ENCODE measurements at places on chromosomes 1 and 21.
A peak's percentile ranks its signal among the peaks of the same experiment; 100 is the strongest.

DNA sequence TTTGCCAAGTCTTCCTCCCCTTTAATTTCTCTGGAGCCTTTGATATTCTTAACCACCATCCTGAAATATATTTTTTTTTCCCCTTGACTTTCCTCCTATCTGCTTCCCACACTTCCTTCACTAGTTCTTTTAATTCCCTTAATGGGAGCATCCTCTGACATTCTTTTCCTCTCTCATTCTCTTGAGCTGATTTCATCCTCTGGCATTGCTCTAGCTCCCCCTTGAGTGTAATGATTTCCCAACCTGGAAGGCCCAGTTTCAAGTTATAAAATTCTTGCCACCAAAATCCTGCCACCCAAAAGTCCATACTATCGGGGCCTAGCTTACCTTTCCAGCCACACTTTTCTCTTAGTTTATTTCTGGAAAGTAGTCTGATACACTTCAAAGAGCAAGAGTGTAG lies 39.5 kb upstream of the UBE2U start:
- DNase-seq = no peak

DNA sequence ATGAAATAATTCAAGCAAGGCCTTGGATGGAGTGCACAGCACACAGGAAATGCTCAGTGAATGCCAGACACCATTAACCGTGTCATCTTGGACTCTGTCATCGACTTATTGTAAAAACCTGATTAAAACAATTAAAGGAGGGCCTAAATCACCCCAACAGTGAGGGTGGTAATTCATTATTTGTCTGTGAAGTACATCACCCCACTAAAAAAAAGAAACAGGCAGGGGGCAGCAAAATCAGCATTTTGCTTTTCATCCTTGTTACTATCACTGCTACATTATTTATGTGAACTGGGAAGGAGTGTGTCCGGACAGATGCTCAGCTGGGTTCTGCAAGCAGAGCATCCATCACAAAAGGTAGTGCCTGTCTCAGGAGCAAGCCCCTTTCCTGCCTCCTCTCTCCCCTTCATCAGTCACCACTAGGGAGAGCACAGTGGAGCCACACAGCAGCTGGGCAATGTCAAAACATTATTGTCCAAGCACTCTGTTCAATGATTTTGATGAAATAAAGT lies 98.5 kb downstream of the RERE start:
- no peak for DNase-seq

DNA sequence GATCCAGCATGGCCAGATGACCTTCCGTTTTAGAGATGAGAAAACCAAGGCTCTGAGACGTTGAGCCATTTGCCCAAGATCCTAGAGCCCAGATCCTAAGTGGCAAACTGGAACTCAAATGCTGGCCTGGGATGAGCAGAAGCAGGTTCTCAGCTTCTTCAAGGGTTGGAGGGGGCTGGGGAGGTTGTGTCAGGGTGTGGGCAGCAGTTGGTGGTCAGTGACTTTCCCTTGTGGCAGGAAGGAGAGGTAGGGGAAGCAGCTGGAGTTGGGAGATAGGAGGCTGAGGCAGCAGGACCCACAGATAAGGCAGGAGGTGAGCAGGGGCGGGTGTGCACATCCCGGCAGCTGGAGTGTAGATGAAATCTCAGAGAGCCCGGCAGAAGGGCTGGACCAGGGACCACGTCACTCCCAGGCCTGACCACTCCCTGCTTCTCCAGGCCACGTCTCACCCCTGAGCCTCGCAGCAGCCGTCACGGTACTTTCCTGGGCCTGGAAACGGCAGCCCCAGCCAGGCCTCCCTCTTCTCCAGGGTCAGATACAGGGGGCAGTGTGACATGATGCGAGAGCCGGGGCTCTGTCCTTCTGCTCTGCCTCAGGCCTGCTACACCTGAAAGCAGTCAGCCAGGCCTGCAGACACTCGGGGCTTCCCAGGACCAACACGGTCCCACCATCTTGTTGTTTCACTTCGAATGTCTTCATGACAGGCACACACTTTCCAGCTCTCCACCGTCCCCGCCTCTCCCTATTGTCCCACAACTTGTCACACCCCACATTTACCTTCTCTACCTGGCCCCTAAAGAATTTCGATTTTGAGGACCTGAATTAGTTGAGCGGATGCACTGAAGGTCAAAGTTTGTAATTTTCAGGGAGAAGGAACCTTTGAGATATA lies 11.5 kb upstream of the LAPTM5 start:
- no peak for DNase-seq

DNA sequence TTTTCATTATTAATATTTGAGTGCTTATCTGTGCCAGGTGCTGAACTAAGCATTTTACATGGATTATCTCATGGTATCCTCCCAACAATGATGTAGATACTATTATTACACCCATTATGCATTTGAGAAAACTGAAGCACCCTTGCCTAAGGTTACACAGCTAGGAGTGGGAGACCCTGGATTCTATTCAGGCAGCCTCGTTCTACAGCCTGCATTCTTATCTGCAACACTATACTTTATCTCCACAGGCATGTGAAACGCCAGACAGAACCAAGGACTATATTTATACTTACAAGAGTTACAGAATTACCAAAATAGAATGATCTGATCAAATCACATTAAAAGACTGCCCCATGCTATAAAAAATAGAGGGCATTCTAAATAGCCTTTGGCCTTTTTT lies 22.4 kb downstream of the LPAR3 start:
- no peak for DNase-seq

DNA sequence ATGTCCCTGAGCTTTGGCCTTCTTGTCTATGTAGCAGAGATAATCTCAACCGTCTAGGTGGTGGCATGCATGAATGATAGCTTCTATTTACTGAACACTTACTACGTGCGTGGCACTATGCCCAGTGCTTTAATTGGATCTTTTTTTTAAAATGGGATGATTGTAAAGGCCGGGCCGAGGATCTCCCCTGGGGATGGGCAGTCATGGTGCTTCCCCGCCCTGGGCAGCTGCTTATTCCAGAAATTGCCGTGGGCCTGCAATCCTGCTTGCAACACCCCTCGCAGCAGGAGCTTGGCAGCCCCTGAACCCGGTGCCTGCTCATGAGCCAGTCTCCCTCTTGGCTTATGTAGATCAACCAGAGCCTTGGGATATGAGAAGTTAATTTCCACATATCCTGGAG lies 360.7 kb downstream of the CAMTA1 start:
- no peak for DNase-seq

DNA sequence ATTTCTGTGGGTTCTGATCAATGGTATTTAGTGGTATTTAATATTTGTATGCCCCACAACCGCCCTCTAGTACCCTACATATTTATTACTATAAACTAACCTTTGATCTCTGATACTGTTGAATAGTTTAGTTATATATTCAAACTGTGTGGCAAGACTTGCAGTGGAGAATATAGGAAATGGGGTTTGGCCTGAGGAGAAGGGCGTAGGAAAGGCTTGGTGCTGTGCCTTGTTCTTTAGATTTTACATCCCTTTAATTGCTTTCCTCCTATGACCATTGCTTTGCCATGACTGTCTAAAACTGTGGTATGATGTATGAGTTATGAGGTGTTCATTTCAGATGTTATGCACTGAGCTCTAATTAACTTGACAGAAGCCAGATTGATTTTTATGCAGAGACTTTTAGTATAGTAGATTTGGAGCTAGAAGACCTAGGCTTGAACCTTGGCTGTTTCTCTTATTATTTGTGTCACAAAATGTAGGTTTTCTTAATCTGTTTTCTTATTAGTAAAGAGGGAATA lies 18.6 kb downstream of the DISP1 start:
- no peak for DNase-seq

DNA sequence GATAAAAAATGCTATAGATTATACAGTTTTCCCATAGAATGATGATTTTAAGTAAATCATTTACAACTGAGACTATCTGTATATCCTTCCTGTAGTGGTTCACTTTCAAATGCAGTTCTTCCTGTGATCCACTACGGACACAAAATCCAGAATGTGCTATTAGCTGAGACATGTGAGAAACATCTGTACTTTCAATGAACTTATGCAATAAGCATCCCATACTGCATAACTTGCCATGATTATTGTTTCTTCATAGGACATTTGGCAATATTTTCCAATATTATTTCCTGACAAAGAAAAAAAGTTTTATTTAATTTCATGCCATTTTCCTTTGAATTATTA lies 83.5 kb upstream of the PRDX6 start:
- DNase-seq = peak; percentile 80

- no peak for DNase-seq
Observed at GRCh38 chr1:202613571-202613970, 96.7 kb downstream of the SYT2 start.

DNA sequence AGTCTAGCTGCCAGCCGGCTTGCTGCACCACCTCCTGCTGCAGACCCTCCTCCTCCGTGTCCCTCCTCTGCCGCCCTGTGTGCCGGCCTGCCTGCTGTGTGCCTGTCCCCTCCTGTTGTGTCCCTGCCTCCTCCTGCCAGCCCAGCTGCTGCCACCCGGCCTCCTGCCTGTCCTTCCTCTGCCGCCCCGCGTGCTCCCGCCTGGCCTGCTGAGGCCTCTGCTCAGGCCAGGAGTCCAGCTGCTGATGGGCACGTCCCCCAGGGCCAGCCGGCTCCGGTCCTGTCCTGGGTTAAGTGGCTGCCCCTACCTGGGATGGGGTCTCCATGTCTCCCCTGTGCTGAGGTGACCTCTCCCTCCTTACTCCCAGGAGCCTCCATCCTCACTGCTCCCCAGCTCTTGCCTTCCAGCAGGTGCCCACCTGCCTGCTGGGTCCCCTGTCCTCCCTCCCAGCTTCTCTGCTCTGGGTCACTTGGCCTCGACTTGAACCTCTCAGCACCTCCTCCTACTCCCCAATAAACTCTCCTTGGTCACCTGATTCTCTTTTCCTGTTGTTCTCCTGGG lies 870 bp downstream of the KRTAP10-8 start:
- no peak for DNase-seq

GRCh38 chr1:22037520-22037919 lies 15.0 kb upstream of the CDC42 start:
- no peak for DNase-seq

GRCh38 chr1:51519865-51520699 lies 1.0 kb upstream of the EPS15 start:
- DNase-seq = peak; percentile 84

GRCh38 chr1:240582953-240583352 lies 29.0 kb downstream of the GREM2 start:
- DNase-seq = no peak

DNA sequence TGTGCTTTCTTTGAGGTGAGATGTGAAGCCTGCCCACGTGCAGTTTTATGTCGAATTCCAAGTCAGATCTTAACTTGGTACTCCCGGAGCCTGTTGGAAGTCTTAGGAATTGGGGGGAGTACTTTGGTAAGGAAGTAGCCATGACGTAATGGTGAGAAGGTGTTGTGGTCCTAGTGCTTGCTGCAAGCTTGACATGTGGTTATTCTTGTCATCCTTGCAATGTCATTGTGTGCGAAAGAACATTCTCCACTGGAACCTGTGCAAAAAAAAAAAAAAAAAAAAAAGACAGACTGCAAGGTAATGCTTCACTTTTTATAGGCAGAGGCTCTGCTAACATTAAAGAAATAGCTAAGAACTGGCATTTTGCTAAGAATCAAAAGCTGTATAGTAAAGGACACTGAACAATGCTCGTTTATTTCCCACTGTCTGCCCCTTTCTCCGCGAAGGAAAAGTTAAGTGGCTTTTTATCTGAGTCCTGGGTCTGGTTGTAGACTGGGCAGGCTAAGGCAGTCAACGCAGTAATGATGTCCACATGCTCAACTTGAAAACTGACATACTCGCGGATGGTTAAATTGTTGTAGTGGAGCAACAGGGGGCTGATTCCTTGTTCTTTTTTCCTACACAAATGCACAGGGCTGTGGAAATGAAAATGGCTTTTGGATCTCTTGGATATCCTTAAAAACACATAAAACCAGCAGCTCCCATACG lies 2.1 kb downstream of the KAZN start:
- no peak for DNase-seq

GRCh38 chr1:207414606-207415108 lies 39.5 kb upstream of the CR2 start:
- DNase-seq = no peak

- no peak for DNase-seq
Observed at GRCh38 chr21:45963232-45963570, 18.4 kb upstream of the COL6A1 start.

All from brain microvascular endothelial cell (primary cell).